ENCODE measurements at places on chromosomes 1 and 21. TPM values are rescaled to one million over a fixed set of nuclear protein-coding genes. Genes with fewer than 3 reads are reported as not detected.

The VPS72 gene
- total RNA-seq: 77.1 TPM

DNA sequence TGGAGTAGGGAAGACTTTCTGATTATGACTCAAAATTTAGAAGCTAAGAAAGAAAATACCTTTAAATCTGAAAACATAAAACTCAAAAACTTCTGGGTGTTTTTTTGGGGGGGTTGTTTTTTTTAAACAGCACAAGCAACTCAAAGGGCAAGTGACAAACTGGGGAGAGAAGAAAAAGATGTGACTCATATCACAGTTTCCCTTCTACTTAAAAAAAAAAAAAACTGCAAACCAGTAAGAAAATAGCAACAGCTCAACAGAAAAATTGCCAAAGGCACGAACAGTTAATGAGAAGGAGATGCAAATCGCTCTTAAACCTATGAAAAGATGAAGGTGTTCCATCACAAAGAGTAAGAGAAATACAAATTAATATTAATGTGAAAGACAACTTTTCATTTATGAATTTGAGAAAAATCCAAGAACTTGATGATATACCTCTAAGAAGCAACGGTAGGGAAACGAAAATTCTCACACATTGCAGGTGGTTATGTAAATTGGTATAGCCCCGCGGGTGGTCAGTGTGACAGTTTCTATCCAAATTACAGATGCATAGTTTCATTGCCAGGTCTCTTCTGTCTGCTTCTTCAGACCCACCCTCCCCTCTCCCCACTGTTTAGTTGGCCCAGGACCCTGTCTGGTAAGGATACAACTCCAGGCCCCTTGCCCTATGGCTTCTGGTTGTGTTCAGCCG is 9.0 kb downstream of the IFNAR2 start:
- DNase-seq: peak; percentile 37

The KANK4 gene
- total RNA-seq: not detected

The RPE65 gene
- not detected for total RNA-seq

The NHLH2 gene
- not detected for total RNA-seq

The HMGCS2 gene
- total RNA-seq: not detected

The CRYZL1 gene
- total RNA-seq: 31.4 TPM

The GPR89B gene
- total RNA-seq: 13.2 TPM

The OPRD1 gene
- not detected for total RNA-seq

DNA sequence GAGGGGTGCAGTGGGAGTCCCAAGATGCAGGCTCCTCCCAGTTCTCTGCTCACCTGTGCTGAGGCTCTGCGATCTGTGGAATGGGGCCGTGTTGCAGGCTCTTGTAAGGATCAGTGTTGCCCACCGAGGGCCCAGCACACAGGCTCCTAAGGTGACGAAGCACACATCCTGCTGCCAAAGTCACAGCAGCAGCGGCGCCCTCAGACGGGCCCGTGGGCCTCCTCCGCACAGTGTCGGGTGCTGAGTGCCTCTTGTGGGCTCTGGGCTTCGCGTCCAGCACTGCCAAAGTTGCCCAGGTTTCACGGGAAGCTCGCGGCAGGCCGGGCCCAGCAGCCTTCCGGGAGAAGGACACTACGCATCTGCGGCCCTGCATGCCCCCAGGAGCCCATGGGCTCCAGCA is 72.1 kb upstream of the ABCG1 start:
- DNase-seq: no peak

DNA sequence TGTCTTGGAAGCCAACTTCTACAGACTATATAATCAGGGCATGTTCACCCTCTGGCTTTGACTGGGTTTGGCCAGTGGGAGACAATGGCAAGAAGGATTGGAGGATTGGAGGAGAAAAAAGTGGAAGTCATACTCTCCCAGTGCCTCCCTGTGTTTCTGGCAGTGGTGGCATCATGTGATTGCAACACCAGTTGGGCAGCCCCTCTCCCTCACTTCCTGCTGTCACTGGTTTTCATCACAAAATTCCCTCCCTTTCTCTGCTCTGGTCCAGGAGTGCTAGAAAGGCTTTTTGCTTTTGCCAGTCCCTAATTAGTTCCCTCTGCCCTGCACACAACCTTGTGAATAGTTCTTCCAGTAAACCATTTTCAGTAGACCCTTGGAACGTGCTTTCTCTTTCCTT is 3.7 kb upstream of the QSOX1 start:
- no peak for DNase-seq

DNA sequence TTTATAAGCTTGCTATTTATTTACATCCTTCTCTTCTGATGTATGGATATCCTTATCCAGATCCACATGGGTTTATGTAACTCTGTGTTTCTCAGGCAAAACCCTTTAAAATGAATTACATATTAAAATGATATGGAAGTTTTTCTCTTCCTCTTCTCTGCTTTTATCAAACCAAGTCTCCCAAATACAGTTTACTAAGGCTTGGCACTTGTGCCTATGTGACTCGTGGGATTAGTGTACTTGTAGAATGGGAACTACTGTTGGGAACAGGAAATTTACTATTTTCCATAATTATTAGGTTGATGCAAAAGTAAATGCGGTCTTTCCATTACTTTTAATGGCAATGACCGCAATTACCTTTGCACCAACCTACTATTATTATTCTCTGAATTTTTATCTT is 14.8 kb downstream of the SIM2 start:
- no peak for DNase-seq

DNA sequence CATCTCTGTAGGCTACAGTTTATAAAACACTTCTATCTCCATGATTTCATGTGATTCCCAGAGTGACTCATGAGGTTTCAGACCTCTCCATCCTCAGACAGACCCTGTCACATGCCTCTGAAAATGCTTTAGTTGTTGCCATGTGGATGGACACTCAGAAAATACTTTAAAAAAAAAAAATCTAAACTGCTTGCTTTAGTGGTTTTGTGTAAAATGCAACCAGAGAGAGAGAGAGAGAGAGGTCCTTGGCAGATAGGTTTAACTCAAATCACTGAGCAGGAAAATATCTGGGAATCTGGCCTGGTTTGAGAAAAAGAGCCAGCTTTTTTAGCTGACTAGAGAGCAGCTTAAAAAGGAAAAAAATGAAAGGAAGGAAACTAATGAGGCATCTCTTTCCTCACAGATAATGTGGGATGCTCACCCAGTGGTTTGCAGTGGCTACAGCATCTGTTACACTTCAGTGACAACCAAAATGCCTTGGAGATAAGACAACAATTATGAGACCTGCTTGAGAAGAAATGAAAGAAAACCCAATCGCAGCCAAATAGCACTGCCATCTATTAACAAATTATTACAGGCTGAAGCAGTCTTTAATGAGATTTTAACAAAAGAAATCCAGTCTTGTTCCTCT is 54.6 kb upstream of the SYT14 start:
- no peak for DNase-seq

The ADARB1 gene
- total RNA-seq: 37.7 TPM

DNA sequence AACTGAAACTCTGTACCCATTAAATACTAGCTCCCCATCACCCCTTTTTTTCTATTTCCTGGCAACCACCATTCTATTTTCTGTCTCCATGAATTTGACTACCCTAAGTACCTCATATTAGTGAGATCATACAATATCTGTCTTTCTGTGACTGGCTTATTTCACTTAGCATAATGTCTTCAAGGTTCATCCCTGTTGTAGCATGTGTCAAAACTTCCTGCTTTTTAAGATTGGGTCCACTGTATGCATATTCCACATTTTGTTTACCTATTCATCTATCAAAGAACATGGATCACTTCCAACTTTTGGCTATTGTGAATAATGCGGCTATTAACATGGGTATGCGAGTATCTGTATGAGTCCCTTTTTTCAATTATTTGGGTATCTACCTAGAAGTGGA is 181.6 kb upstream of the ZNHIT6 start:
- no peak for DNase-seq

- DNase-seq: peak; percentile 56
These were observed 83.5 kb downstream of the SYF2 start for GRCh38 chr1:25148673-25149300.

The SYDE2 gene
- 2.9 TPM for total RNA-seq

DNA sequence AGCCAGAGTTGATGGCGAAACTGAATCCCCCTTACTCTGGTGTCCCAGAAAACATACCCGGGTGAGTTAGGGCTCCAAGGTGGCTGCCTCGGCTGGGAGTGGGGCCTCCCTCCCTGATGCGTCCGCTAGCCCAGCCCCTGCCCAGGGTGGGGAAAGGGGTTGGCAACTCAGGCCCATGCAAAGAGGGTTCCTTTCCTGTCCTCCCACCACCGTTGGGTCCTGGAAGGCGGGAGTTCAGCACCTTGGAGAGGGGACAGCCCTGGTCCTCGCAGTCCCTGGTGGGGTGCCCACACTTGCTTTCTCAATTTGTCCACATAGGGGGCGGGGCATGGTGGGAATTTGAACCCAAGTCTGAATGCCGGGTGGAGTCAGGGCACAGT is 6.1 kb downstream of the SRM start:
- peak; percentile 49 for DNase-seq

GRCh38 chr1:25875856-25876692 is 566 bp upstream of the PAQR7 start:
- no peak for DNase-seq

DNA sequence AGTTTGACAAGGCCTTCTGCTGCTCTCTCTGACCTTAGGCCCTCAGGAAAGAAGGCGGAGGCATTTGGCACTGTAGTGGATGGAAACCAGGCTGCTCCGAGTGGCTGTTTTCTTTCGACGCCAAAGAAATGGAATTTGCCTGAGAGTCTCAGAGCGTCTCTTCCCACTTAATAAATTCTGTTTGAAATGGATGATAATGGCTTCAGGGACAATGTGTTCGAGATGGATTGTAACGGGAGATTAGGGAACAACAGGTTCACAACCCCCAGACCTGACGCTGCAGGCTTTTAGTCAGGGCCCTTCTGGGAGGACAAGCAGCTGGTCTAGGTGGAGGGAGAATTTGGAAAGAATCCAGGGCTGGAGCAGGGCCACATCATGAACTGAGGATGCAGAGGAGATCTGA is 58.6 kb downstream of the TLR5 start:
- no peak for DNase-seq

DNA sequence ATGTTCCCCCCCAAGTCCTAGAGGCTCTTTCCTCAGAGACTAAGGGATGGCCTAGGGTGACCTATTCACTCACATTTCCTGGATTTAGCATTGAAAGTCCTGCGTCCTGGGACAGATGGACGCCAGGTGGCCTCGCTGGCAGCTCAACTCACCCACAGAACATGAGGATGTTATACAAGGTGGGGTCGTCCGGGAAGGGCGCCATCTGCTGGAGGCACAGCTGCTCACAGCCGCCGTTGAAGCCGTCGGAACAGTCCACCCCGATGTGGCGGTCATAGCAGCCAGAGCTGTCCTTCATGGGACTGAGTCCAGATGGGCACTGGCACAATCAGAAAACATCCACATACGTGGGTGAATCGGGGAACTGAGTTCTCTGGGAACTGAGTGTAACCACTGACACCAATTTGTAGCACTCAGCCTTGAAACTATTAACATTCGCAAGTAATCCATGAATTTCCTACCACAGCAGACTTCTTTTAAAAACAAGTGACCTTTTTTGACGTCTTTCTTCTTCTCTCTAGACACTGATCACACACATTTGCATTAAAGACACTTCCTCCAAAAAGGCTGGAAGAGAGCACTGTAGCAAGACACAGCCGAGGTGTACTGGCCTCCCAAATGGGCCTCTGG is 215.4 kb downstream of the ASTN1 start:
- peak; percentile 57 for DNase-seq

DNA sequence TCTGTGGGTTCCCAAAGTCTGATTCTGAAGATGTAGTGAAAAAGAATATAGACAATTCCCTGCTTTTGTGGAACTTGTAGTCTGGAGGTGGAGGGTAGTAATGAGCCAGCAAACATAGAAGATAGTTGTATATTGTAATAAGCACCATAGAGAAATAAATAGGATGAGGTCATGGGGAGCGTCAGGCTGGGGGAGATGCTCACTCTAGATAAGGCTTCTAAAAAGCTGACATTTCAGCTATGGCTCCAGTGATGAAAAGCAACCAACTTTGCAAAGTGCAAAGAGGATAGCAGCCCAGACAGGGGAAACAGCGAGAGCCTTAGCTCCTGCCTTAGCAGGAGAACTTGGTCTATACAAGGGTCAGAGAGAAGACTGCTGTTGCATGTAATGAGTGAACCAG is 98.0 kb upstream of the RALGPS2 start:
- no peak for DNase-seq

The MATN1 gene
- 0.43 TPM for total RNA-seq

The CLDN14 gene
- not detected for total RNA-seq

The DENND2C gene
- total RNA-seq: 0.73 TPM

GRCh38 chr1:214261206-214262123 is 19.5 kb upstream of the SMYD2 start:
- peak; percentile 91 for DNase-seq

DNA sequence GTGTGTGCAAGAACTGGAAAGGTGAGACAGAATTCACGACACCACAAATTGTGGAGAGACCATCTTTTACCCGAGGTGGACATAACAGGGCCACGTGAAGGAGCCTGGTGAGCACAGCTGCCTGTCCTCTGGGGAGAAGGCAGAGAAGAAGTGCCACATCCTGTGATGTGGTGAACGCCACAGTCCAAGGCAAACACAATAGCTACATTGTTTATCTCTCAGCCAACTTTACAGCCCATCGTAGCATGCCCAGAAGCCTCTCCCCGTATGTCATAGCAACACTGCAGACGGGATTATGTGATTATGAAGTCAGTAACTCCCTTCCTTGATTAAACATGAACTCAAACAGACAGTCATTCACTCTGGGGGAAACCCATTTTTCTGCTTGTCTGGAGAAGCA is 612.2 kb downstream of the SMYD3 start:
- DNase-seq: no peak

The TMEM52 gene
- 1.1 TPM for total RNA-seq

DNA sequence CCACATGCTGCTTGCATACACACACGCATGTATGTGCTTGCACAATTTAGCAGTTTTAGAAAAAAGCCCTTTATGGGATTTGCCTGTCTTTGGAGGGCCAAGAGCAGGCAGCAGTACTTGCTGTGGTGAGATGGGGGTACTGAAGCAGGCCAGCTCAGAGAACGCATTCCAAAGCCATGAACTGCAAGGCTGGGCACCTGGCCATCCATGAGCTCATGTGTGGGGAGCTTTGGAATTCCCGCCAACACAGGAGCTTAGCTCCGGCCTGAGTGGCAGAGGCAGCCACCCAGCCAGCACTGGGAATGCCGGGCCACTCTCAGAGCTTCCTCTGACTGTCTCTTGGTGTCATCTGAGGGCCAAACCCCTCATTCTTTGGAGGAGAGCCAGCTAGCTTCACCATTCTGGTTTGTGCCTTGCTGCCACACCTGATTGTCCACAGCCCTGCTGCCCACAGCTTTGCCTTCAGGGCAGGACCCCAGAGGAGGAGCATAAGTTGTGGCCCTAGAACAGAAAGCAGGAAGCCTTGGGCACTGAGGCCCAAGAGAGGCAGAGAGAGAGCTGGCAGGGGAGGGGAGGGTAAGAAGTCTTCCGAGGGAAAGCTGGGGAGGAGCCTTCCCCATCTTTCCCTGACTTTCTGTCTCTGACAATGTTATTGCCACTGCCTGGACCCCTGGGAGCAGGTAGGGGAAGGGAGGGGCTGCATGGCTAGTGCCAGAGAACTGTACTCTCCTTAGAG is 92.1 kb upstream of the POU3F1 start:
- no peak for DNase-seq

The TAL1 gene
- not detected for total RNA-seq

The ELF3 gene
- total RNA-seq: 0.49 TPM

The SPATA21 gene
- total RNA-seq: not detected

GRCh38 chr1:46334030-46334384 is 6.6 kb upstream of the NSUN4 start:
- no peak for DNase-seq

GRCh38 chr1:241603731-241604245 is 36.4 kb downstream of the CHML start:
- no peak for DNase-seq

GRCh38 chr1:89274411-89274857 is 1.8 kb upstream of the GBP5 start:
- DNase-seq: no peak
